ENCODE measurements at places on chromosomes 11 and 22.
A peak's percentile ranks its signal among the peaks of the same experiment; 100 is the strongest.

DNA sequence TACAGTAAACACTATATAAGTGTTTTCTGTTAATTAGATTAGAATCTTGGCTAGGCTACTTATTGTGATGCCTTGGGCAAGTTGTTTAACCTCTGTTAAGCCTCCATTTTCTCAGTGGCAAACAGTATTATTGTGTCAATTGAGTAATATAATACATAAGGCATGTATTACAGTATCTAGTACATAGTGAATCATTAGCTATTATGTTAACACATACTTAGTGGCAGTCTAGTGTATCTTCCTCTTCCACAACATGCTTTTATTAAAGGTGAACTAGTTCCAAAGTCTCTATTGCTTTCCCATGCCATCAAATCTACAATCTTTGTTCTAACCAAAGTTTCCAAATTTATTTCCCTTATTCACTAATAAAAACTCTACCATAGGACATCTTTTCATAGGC lies 200.9 kb downstream of the SOX6 start:
- DNase-seq: no peak

DNA sequence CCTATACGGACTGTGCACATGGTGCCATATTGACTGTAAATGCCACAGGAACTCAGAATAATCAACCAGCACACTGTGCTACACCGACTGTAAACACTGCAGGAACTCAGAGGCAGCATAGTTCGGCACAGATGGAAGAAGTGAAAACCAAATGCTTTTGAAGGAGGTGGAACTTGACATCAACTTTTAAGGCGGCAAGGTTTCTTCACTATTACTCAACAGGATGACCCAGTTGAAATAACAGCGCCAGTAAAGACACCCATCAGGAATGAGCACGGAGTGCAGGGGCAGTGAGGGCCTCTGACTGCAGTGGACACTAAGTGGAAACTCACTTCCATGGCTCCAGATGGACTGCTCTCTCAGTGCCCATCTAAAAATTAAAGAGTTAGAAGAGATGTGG lies 15.7 kb downstream of the TESMIN start:
- no peak for DNase-seq

GRCh38 chr22:36921309-36922104 lies 8.1 kb downstream of the CSF2RB start:
- no peak for DNase-seq

GRCh38 chr22:23116506-23117263 lies 25.1 kb downstream of the RSPH14 start:
- DNase-seq: no peak

DNA sequence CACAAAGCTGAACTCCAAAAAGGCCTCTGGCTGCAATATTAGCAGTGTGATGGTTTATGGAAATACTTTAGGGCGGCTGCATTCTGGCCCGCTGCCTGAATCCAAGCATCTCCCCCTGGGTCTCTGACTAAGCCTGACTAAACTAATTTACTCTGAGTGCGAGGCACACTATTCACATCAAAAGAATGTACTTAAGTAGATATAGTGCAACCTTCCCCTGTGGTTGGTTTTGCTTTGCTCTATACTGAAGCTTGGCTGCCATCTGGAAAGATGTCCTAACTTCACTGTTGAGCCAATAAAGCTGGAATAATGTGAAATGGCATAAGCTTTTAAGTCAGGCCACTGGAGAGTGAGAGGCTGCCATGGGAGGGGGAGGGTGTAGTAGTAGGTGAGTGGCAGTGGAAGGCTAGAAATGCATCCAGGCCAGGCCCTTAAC lies 321.6 kb downstream of the AASDHPPT start:
- no peak for DNase-seq

DNA sequence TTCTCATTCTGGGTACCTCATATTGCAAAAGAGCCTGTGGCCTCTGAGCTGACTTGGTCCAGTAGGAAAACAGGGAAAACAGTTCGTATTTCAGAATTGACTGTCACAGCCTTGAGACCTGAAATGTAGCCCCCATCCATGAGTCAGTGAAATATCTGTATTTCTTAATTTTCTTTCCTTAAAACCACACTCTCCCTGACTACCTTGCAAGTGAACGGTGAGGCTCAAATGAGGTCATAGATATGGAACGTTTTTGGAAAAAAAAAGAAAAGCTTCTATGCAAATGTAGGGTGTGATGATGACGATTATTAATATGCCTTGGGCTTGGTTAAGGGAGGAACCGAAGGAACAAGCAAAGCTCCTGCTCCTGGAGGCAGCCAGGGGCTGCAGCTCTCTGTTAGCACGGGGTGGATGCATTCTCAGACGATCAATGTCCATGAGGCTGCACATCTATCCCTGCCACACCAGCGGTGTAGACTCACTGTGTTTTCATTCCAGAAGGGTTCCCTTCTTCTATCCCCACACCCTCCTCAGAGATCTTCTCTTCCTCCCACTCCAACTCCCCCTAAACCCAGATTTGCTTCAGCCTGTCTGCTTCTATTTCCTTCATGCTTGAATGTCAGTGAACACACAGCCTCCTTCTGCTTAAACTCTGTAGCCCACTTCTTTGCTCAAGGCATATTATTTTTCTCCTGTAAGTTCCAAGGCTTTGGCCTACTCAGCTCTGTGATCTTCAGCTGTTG lies 29.2 kb upstream of the SCN3B start:
- no peak for DNase-seq

DNA sequence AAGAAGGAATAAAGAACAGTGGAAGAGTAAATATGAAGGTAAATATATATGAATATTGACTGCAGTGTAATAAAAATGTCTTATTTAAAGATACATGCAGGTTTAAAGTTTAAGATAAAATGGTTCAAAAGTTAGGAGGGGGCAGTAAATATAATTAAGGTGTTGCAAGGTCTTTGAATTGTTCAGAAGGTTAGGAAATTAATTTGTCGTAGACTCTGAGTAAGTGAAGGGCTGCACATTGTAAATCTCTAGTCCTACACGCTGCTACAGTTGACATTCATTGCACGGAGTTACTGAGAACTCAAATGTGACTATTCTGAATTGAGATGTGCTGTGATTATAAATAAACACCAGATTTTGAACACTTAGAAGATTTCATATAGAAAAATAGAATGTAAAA lies 69.8 kb upstream of the PRODH start:
- no peak for DNase-seq

- no peak for DNase-seq
These were observed 22.9 kb upstream of the TSKU start for GRCh38 chr11:76760236-76760635.

GRCh38 chr11:123371506-123372297 lies 58.4 kb upstream of the GRAMD1B start:
- DNase-seq: peak; percentile 16

DNA sequence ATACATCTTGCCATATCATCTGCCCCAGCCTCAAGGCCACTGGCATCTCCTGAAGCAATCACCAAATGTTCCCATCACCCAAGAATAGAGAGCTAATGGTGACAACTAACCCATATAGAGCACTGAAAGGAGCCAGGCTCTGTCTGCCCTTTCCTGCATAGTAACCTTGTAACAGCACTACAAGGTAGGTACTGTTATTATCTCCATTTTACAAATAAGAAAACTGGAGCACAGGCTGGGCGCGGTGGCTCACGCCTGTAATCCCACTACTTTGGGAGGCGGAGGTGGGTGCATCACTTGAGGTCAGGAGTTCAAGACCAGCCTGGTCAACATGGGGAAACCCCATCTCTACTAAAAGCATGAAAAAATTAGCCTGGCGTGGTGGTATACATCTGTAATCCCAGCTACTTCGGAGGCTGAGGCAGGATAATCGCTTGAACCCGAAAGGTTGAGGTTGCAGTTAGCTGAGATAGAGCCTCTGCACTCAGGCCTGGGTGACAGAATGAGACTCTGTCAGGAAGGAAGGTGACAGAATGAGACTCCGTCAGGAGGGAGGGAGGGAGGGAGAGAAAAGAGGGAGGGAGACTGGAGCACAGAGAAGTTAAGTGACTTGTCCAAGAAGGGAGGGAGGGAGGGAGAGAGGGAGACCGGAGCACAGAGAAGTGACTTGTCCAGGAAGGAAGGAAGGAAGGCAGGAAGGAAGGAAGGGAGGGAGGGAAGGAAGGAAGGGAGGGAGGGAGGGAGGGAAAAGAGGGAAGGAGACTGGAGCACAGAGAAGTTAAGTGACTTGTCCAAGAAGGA lies 2.2 kb downstream of the SLC35F2 start:
- DNase-seq: no peak

DNA sequence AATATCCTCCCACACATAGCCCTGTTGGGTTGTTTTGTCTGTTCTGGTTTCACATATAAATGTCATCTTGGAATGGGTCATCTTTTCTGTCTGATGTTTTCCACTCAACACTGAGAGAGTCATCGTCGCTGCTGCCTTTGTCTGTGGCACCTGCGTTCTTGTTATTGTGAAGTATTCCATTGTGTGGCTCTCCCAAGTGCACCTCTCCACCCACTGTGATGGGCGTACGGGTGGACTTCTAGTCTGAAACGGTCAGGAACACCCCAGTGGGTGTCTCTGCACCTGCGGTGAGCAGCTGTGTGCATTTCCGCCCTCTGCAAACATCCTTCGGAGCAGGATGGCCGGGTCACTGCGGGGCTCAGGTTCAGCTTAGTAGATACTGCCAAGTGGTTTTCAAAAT lies 34.5 kb upstream of the RTL6 start:
- peak; percentile 31 for DNase-seq

DNA sequence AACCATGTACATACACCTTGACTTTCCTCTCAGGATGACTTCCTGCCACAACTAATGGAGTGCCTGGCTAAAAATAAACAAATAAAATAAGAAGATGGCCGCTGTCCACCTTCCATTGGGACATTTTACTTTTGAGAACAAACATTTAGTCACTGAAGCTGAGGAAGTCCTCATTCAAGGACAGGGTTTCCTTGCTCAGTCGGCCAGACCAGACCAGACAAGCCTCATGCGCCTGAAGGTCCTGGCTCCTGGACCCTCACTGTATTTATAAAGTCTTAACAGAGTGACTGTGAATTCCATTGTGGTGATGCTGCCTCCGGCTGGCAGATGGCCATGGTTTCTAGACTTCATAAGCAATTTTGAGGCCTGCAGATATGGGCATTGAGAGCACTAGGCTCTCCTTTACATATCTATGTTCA lies 114.5 kb downstream of the MAML2 start:
- no peak for DNase-seq

DNA sequence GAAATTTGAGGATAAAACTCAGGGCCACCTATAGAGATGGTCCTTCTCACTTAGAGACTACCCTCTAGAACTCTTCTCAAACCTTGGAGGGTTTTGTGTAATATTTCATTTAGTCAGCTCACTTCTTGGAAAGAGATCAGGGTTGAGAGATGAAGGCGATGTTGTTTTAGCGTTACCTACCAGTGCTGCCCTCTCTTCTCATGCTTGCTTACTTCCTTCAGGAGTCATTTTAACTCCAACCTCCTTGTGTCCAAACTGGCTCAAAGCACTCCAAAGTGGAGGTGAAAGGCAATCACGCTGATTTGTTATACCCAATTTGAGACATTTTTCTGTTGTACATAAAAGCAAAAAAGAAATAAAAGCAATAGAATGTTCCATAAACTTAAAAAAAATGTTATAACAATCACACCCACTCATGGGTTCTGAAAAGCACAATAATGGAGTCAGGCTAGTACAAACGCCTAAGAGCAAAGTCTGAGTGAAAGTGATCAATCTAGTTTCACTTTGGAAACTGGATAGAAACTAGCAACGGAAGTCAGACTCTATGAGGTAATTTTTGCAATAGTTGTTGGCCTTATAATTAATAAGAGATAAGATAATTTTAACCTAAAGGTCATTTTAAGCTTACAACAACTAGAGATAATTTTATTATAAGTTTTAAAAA lies 117.1 kb downstream of the MRTFA start:
- DNase-seq: no peak

DNA sequence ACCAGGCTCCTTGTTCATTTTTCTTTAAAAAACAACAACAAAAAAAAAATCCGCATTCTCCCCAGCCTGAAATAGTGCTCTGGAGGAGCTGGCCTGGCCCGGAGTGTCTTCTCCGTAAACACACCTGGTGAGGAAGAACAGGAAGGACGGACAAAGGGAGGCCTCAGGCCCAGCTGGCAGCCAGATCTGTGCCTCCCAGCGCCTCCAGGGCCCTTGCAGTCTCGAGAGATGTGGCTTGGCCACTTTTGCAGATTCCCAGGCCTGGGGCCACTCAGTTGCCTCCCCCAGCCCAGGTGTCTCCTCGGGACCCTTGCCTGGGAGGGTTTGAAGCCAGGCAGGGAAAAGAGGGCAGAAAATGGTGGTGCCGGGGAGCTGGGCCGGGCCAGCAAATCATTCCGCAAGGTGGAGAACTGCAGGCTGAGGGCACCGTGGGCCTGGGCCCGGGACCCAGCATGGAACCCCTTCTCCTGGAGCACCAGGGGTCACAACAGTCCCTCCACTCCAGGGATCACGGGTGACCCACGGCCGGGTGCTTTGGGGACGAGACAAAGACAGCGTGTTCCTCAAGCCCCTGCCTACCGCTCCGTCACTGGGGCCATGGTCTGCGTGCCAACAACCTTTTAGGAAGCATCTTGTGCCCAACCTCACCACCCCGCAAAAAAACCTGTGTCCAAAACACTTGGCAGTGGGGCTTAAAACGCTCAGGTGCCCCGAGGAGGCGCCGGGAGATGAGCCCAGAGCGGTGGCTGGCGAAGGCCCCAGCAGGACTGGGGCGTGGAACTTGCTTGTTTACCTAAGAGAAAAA lies 67.1 kb upstream of the WNT7B start:
- DNase-seq: no peak

DNA sequence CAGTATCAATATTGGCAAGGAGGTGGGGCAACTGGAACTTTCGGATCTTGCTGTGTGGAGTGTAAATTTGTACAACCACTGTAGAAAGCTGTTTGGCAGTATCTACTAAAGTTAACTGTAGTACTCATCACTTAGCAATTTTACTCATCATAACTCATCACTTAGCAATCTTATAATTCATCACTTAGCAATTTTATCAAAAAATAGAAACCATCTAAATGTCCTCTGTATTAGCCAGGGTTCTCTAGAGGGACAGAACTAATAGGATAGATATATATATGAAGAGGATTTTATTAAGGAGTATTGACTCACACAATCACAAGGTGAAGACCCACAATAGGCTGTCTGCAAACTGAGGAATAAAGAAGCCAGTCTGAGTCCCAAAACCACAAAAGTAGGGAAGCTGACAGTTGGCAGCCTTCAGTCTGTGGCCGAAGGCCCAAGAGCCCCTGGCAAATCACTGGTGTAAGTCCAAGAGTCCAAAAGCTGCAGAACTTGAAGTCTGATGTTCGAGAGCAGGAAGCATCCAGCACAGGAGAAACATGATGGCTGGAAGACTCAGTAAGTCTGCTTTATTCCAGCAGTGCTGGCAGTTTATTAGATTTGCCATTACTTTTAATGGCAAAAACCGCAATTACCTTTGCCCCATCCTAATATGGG lies 92.9 kb upstream of the USP47 start:
- no peak for DNase-seq

Data from NCI-H1436 (cell line).